ENCODE measurements at places on chromosomes 1 and 21. TPM values are rescaled to one million over a fixed set of nuclear protein-coding genes. Genes with fewer than 3 reads are reported as not detected.

DNA sequence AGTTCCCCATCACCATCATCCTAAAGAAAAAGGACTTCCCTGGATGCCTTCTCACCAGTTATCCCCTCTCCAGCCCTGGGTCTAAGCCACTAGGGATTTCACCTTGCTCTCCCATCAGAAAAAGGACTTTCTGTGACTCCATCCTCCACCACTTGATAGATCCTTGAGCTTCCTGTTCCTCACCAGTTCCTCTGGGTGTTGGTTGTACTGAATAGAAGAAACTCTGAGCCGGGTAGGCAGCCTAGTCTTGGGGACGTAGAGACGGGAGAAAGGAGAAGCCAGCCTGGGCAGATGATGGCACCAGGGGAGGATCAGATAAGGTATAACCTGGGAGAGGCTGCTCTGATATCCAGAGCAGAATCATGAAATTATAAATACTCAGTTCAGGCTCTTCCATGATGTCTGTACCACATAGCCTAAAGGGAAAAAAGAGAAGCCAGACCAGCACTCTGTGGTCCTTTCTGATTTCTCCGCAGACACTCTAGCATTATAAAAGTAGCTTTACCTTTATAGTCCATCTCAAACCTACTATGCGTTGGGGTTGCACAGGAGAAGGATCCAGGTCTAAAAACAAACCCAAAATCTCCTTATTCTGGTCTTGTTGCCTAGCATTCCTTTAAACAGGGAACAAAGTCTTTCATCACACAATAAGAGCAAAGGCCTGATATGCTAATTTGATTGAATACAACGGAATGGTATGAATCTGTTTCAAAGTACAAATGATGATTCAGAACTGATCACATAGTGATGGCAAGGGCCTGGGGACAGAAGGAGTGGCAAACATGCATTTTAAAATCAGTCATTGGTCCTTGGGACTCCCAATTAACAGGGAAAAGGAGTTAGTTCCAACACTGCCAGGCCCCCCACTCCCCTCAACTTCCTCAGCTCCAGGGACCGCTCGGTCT is 1.2 kb upstream of the CD34 start:
- no peak for ATAC-seq

- ATAC-seq: no peak
Observed at GRCh38 chr21:14615359-14615974, 69.4 kb upstream of the SAMSN1 start.

DNA sequence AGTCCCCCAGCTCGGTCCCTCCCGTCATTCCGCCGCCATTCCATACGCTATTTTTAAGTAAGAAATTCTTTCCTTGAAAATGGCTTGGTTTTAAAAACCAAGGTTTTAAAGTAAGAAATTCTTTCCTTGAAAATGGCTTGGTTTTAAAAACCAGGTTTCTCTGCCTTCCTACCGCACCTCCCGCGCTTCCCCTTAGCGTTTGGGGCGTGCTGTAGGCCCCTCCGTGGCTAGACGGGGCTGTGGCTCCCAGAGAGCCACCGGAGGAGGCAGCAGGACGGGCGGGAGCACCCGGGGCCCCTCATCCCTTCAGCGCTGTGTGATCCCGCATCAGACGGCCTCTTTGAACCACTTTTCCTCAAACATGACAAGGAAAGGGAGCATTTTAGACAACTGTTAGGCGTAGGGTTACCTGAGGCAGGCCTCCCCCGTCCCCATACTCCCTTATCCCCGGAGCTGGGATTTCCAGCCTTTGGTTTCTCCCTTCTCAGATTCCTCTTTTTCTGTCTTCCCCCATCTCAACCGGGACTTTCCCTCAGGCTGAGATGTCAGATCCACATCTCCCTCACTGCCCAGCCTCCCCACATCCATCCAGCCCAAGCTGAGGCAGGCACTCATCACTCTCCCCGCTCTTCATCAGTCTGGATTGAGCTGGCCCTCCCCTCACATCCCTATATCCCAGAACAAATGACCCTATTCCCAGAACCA is 541 bp upstream of the CD58 start:
- no peak for ATAC-seq

- ATAC-seq: no peak
Observed at GRCh38 chr21:36330904-36331303, 10.9 kb downstream of the MORC3 start.

GRCh38 chr1:245990315-245991022 is 516.6 kb downstream of the SMYD3 start:
- ATAC-seq: no peak

DNA sequence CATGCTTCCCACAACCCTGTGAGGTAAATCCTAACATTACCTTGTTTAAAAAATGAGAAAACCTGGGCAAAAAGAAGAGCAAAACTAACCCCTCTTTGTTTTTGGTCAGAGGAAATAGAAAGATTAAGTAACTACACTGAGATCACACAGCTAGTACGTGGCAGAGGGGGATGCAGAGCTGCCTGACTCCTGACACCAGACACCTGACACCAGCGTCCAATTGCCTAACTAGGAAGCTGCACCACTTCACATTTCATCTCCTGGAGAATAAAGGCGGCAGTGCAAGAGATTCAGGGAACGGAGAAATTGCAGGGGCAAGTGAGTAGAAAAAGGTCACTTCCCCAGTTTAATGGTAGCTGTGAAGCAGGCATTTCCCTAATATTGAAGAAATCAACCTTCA is 229.3 kb upstream of the PTBP2 start:
- ATAC-seq: peak; percentile 52

DNA sequence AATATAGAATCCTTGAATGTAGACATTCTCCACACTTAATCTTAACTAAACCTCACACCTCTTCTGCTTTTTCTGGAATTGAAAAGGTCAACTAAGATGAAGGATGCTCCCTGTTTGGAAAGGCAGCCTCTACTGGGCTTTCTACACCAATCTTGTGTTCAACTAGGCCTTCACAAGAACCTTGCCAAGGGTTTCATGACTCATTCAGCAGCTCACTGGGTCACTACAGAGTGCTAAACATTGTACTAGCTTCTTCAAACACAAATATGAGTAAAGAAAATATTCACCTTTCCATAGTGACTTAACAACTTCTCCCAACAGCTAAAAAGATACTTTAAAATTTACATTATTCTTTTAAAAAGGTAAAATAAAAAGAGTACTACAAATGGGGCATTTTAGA is 135.3 kb upstream of the PRMT6 start:
- ATAC-seq: no peak

DNA sequence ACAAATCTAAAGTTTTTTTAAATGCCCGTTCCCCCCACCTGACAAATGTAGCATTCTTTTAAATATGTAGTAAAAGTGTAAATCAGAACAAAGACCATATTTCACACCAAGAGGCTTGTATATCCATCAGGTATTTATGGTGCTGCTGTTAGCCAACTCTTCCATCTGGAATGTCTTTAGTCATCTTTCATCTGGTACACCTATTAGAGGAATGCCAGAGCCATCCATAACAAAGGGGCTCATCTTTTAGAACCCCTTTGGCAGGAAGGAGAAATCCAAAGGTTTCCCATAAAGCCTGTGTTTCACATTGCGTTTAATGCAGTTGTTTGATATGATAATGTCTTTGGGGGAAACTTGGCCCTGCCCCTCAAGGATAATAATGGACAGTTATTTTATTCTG is 79.3 kb upstream of the C1orf87 start:
- no peak for ATAC-seq

DNA sequence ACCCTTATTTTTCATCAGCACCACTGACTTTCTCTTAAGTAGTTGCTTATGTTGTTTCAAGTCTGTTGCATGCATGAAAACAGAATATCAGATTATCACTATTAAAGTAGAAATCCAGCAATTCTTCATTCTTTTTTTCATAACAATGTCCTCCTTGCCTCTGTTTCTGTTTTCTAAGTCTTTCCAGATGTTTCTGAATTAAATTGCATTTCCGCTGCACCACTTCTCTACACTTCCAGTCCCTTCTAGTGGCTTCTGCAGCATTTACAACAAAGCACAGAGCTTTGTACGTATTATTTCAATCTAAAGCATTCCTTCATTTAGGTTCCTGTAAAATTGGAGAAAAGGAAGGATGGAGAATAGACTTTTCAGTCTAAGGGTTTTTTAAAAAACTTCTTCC is 42.4 kb downstream of the PATJ start:
- ATAC-seq: no peak

Gene SPATA46
- 0.49 TPM for total RNA-seq

Gene PPIAL4G
- 0.23 TPM for total RNA-seq

Gene ADGRB2
- total RNA-seq: 60.2 TPM

Gene SOX13
- 3.8 TPM for total RNA-seq

Data from motor neuron (in vitro differentiated cells).